CD4-positive, alpha-beta T cell (primary cell): ENCODE measurements at places on chromosomes 7 and 10. TPM values are rescaled to one million over a fixed set of nuclear protein-coding genes. Genes with fewer than 3 reads are reported as not detected.

The MRC1 gene
- total RNA-seq, result 0.08 TPM

- no peaks in the 10 kb centered on the region for H3K36me3 ChIP-seq
- no peaks in the 10 kb centered on the region for H3K4me1 ChIP-seq
- no peak for DNase-seq
- H3K27ac ChIP-seq, result no peak overlapping the region
These were observed 183.9 kb downstream of the LRRN3 start for GRCh38 chr7:111274857-111275256.

The DNAH11 gene
- total RNA-seq, result not detected

The TSPAN12 gene
- not detected for total RNA-seq

The TMEM176B gene
- not detected for total RNA-seq

The AGR3 gene
- total RNA-seq, result not detected
